Esophagus squamous epithelium (tissue), 5 donors: ENCODE measurements at places on chromosomes 6 and 20.

- DNase-seq = no peak
Observed at GRCh38 chr20:47784599-47785310, 526 bp downstream of the SULF2 start.

DNA sequence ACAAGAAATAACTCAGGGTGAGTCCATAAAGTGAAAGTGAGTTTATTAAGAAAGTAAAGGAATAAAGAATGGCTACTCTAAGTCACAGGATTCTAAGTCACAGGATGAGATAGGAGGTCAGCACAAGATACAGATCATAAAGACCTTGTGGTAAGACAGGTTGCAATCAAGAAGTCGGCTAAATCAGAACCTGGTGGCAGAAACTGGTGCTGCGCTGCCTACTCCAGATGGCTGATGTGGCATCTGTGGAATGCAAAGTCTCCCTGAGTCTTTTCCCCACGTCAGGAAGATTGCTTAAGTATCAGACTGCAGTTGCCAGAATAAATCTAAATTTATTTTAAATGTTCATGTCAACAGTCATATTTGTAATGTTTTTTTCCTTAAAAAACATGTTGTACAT, 10.7 kb upstream of the KCNK15 start:
- DNase-seq = no peak

DNA sequence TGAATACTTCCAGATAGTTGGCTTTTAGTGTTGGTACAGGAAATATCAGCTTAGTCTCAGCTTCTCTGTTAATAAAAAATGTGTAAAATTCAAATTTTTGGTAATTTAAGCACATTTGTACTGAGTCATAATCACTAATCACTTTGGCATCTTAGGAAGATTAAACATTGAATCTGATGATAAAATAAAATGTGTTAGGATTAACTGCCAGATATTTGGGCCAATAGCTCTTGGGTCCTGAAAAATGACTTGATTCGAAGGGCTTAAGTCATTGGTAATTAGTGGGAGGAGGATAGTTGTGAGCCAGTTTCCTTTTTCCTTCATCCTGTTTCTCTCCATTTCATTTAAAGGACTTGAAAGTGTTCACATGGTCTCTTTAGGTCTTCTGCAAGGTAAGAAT, 426.1 kb downstream of the RFPL4B start:
- DNase-seq = no peak

DNA sequence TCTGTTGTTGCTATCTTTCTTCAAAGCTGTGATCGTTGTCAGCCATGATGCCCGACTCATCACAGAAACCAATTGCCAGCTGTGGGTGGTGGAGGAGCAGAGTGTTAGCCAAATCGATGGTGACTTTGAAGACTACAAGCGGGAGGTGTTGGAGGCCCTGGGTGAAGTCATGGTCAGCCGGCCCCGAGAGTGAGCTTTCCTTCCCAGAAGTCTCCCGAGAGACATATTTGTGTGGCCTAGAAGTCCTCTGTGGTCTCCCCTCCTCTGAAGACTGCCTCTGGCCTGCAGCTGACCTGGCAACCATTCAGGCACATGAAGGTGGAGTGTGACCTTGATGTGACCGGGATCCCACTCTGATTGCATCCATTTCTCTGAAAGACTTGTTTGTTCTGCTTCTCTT, 19.3 kb downstream of the ABCF1 start:
- no peak for DNase-seq
